ENCODE measurements at places on chromosomes 1 and 21. TPM values are rescaled to one million over a fixed set of nuclear protein-coding genes. Genes with fewer than 3 reads are reported as not detected.
A peak's percentile ranks its signal among the peaks of the same experiment; 100 is the strongest.

Gene LRRIQ3
- 0.21 TPM for total RNA-seq

Gene MCOLN3
- 12.9 TPM for total RNA-seq

Gene SELL
- total RNA-seq, result 2.1 TPM

DNA sequence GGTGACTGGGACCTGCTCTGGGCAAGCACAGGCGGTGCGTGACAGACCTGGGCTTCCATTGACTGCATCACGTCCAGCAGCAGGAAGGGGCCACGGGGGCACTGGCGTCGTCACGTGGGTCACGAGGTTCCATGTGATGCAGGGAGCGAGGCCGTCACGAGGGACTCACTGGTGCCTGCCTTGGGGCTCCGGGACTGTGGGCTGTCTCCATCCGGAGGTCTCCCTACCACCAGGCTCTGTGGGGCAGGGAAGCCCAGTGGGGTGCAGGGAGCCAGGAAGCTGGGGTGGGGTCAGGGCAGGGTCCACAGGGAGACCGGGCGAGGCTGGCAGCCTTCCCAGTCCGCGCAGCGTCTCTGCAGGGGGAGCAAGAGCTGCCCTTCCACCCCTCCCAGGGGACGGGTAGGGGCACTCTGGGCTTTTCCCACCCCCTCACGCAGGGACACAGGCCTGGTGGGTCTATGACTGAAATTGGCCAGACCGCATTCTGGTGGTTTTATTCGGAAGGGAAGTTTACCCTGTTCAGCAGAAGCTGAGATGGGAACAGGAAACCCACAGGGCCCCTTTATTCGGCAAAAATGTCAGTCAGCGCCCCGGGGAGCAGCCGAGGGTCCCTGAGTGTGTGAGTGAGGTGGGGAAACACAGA, 416 bp upstream of the TNFRSF14 start:
- DNase-seq, result peak; percentile 86

GRCh38 chr1:154849645-154850131, 20.4 kb downstream of the KCNN3 start:
- no peak for DNase-seq

DNA sequence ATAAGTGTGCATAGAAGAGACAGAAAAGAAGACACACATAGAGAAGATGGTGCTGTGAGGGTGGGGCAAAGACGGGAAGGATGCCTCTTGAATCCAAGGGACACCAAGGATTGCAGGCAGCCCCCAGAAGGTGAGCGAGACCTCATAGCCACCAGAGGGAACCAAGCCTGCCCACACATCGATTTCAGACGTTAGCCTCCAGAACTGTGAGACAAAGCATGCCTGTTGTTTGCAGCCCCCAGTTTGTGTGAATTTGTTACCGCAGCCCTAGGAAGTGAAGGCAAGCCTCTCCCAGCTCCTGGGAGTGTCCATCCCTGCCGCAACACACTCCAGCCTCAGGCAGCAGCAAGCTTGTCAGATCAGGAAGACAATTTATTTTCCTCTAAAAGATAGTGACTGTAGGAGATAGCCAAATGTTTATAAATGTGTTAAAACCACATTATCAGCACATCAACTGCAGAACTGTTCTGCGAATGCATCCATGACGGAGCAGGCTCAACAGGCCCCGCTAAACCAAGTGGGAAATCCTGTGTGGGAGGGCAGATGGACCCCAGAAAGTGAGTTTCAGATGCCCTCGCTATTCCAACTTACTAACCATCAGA, 543.3 kb downstream of the MATN1 start:
- no peak for DNase-seq

Gene TRNP1
- total RNA-seq, result 55.7 TPM

DNA sequence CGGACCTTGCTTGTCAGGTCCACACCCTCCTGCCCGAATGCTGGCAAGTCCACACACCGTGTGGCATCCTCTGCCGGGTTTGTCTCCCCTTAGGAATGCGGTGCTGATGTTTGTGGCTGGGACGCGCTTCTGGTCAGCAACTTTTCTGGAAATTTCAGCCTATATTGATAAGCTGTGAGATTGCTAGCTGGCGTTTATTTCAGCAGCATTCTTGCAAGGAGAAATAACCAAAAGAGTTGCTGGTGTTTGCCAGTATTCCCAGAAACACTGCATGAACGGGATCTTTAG, 601 bp downstream of the CEPT1 start:
- no peak for DNase-seq

GRCh38 chr1:58149271-58149812, 397.2 kb downstream of the OMA1 start:
- no peak for DNase-seq

DNA sequence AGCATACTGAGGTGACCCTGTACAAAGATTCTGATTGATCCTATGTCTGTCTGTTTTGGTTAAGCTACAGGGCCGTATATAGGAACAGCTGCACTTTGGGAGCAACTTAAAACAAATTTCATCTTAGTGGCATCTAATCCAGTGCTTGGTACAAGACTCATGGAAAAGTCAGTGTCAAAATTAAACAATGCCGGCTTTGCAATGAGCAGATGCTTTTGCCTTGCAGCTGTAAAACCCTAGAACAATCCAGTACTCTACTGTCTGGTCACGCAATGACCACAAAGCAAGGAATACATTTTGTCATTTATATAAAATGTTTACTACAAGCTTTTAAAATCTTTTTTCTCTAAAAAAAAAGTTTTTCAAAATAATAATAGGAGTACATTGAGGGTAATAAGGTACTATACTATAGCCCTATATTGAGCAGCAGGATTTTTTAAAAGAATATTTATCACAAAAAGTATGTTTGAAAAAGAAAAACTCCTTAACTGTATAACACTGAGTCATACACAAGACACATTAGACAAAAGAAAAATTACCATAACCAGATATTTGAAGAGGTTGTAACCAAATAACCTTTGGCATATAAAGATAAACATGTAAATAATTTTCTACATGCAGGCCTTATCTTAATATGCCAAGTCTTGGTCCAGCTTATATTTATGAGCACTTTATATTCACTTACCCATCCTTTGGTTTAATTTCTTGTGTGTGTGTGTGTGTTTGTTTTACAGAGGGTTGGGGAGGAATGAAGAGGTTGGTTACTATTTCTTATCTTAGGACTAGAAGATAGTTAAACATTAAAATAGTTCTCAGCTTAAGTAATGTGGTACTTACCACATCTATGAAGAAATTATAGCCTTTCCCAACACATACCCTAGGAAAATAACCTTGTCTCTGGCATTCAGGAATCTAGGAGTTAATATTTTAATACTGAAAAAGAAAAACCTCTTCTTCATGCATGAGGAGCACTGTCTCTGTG, 262.3 kb downstream of the FAF1 start:
- DNase-seq, result no peak

DNA sequence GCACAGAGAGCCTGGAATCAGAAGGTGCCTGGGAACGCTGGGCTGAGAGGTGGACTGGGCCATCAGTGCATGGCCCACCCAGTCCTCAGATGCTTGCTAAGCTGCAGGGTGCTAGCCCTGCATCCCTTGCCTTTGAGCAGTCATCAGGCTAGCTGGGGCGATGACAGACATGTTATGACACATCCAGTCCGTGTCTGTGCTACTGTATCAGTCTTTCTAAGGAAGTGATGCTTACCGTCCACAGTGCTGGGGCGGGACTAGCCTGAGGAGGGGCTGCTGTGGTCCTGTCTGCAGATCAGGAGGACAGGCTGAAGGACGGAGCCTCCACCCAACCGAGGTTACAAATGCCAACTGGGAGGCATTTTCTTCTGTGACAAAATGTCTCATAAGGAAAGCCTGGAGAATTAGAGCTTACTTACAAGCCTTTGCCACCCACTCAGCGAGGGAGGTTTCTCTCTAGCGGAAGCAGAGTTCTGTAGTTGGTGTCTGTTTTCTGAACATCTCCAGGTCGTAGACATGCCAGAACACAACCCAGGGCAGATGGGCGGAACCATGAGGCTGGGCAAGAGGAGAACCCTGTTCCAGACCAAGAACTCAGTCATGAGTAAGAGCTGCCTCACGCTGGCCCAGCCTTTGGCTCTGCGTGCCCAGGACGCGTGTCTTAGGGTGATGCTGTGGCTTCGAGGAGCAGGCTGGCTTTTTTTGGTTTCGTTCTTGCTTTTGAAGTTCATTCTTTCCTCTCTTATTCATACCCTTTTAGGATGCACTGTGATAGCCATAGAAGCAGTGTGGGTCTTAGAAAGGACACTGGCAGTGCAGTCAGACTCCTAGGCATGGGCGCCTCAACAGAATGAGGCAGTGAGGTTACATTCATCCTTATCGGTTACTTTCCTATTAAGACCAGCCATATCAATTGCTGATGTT, 14.3 kb downstream of the SLFNL1 start:
- DNase-seq, result no peak

DNA sequence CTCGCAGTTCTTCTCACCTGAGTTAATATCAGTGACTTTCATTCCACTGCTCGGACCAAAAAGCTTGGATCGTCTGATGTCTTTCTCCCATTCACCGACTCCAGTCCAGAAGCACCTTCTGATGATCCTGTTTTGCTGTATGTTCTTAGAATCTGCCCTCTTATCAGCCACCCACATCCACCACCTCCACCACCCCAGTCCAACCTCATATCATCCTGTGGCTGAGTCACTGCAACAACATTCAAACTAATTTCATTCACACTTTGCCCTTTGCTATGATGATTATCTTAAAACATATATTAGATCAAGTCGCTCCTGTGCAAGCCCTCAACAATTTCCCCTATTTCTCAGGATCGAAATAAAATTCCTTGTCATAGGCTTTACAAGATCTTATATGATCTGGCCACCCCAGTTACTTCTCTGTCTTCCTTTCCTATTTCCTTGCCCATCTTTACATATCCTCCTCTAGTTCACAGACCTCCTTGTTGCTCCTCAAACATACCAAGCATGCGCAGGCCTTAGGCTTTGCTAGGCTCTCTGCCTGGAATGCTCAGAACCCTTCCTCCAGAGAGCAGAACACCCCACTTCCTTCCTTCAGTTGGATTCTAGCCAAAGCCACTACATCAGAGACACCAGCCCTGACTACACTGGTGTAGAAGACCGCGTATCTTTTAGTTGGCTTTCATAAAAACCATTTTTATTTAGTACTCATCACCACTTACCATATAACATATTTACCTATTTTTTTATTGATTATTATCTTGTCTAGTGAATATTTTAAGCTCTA, 335.7 kb upstream of the GREM2 start:
- no peak for DNase-seq

- no peak for DNase-seq
Observed at GRCh38 chr1:64623750-64624191, 121.1 kb upstream of the RAVER2 start.

DNA sequence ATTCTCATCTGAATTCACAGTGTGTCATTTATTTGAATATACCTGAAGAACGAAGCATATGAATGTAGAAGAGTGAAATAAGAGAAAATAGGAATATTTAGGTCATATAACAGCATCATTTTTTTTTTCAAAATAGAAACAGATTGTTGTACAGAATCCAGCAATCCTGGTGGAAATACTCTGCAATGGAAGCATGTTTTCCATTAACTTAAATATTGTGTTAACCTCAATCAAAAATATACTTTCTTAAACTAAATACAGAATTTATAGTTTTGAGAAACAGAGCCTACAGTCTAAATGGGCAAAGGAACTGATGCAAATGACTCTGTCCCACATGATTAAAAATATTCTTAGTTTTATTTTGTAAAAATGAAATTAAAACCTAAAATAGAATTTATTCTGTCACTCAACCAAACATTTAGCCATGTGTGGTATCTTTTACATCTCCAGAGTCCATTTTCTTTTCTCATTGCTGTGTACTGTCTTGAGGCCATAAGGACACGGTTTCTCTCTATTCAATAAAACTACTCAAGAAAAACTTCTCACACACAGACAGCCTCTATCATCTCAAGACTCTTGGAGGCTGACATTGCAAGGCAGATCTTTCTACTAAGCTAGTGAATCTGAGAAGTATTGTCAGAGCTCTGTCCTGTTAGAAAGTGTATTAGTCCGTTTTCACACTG, 322.6 kb downstream of the LTN1 start:
- DNase-seq, result no peak

DNA sequence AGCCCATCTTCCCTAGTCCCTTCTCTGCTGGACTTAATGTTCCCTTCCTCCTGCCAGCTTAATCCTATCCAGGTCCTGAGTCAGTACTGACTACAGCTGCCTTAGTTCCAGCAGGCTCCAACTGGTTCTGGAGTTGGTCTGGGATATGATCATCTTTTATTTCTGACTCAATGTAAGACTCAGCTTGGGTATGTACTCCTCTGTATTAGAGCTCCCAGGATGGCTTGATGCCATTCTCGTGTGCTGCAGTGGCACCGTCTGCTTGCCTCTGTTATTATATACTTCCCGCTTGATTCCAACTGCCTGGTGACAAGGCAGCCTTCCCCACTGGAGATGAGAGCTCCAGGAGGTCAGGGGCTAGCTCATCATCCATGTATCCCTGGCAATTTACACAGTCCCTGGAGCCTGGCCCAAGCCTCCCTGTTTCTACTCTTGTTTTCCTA, 164.4 kb upstream of the DPT start:
- peak; percentile 27 for DNase-seq

Gene CYP4A11
- not detected for total RNA-seq

Gene CLIC4
- total RNA-seq, result 581 TPM

- DNase-seq, result no peak
Observed at GRCh38 chr1:51348147-51348527, 17.8 kb upstream of the TTC39A start.

Gene NPHS2
- total RNA-seq, result not detected

GRCh38 chr21:14836950-14837349, 227.8 kb downstream of the NRIP1 start:
- no peak for DNase-seq

DNA sequence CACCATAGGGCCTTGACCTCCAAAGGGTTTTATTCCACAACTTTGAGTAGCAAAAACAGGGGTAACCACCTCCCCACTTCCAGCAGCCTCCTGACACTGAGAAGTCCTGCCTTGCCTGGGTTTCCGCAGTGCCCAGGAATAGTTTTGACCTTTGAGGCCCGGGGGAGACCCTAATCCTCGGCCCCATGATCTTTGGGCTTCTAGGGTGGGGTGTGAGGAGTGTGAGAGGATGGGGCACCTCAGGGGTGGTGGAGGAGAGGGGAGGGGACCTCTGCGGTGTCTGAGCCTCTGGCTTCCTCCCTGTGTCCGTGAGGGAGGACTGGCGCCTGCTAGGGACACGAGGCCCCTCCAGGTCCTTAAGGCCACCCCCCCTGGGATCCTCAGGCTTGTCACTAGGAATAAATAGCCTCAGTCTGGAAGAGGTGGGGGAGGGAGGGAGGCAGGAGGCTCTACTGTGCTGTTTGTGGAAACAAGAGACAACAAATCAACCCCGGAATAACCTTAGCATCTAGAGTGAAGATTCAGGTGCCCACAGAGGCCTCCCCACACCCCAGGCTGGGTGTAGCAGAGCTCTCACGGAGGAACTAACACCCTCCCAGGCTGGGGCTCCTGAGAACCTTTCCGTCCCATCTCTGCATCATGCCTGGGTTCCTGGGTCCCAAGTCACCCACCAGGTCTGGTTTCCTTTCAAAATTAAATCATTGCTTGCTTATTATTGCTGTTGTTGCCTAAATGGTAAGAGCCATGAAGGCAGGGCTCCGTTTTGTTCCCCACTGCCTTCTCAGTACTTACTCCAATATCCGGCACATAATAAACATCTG, 904 bp upstream of the FHL3 start:
- no peak for DNase-seq

Gene SAMD11
- 7.1 TPM for total RNA-seq

GRCh38 chr1:224517171-224517570, 82.6 kb upstream of the WDR26 start:
- DNase-seq, result no peak

GRCh38 chr1:26771643-26772321, 16.0 kb upstream of the PIGV start:
- no peak for DNase-seq

GRCh38 chr1:47729685-47730084, 267.5 kb downstream of the TRABD2B start:
- no peak for DNase-seq

Gene TTC39A
- 2.4 TPM for total RNA-seq
